Vagina (tissue), 2 donors: ENCODE measurements at places on chromosomes 13 and 19. TPM values are rescaled to one million over a fixed set of nuclear protein-coding genes. Genes with fewer than 3 reads are reported as not detected.
A peak's percentile ranks its signal among the peaks of the same experiment; 100 is the strongest.

DNA sequence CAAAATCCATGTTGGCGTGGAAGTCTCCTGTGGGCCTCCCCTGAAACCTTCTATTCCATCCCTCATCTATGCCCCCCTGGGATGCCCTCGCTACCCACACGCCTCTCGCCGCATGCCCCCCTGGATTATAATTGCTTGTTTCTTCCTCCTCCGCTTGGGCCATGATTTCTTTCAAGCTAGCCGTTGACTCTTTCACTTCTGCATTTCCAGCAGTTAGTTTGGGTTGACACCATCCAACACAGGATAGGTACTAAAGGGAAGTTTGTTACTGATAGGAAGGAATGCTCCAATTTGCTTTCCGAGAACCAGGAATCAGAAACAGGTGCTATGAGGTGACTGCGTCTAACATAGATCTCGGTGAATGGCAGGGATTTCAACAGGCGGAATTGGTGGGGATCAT, 7.7 kb upstream of the SLC25A15 start:
- no peak for DNase-seq

- DNase-seq = no peak
Observed at GRCh38 chr13:30851697-30852096, 54.4 kb upstream of the MEDAG start.

DNA sequence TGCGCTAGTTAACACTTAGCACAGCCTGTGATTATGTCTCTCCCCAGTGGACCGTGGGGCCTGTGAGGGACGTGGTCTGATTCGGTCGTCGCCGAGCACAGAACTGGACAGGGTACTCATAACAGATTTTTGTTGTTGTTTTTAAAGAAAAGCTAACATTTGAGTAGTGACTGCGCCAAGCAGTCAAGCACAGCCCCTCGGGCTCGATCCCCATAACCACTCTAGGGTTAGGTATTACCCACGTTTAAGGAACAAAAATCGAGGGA, 805 bp upstream of the PTOV1 start:
- DNase-seq = no peak

GRCh38 chr13:106561551-106562170, 6.3 kb downstream of the ARGLU1 start:
- DNase-seq = no peak

DNA sequence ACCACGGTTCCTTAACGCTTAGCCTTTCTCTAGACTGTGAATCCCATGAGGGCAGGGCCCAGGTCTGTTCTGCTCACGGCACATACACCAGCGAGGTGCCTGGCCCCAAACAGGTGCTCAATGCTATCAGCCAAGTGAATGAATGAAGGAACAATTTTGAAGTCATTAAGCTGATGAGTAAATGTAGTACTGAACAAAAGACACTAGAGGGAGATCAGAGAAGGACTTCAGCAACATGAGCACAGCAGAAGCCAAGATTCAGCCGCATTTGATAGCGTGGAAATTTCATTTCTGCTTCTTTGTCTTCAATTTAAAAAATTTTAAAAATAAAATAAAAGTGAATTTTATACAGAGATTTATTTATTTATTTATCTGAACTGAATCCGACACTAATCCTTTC, 20.1 kb upstream of the MYO16 start:
- DNase-seq = no peak

GRCh38 chr19:1475751-1476437, 3.1 kb downstream of the C19orf25 start:
- no peak for DNase-seq

DNA sequence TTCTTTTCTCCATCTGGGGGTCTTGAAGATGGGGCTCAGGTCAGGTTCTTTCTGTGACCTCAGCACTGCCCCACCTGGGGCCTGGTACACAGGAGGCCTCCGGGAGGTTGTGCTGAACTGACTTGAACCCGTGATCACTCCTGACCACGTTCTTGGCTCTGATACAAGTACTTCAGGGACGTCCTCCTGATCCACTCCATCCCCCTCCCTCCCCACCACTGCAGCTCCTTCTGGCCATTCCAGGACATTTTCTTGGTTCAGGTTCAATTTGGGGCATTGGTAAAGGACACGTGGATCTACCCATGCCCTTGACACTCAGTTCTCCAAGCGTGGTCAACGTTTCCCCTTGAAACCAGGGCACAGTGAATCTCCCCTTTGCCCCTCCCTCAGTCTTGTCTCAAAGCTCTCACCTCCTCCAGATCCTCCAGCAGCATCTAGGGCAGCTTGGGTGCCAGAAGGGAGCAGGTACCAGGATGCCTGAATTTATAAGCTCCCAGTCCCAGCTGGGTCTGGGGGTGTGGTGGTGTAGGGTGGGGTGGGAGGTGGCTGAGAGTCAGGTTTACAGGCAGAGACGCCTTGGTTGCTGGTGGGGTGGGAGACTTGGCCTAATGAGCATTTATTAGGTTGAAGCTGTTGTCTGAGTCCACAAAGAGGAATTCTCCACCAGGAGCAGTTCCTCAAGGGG, at the start of gene KLK15:
TSS of gene KLK15 (minus strand) at position 458 of the 685 bp plus-strand sequence. CDS start 2,082 bp downstream, outside the sequence.
- DNase-seq = no peak

DNA sequence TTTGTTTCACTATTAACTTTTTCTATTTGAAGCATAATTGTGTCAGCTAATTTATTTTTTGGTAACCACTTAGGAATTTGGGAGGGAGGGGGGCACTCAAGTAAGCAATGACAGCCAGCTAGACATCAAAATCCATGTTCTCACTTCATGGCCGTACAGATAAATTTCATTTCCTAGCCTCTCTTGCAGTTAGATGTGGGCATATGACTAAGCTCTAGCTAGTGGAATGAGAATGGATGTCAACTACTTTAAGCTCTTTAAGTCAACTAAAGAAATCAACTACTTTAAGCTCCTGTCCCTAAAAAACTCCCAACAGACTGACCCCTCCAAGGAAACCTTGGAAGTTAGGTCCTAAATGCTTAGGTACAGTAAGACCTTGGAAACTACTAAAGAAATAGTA, 92.0 kb downstream of the KCNRG start:
- no peak for DNase-seq

GRCh38 chr13:35712907-35713761, 236.6 kb upstream of the MAB21L1 start:
- no peak for DNase-seq

DNA sequence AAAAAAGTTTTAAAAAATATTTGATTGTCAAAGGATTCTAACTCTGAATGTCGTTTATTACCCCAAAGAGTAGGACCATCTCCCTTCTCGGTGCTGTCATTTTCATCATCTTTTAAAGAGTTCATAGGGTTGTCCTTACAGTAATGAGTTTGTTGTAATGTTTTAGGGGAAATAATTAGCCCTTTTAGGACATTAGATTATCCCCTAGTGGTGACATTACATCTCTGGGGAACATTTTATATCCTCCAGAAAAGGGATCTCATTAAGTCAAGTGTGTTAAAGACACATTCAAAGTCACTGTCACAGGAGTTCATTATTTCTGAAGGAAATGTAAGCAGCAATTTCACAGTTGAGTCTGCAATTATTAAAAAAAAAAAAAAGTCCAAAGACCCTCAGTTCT, 99.3 kb upstream of the GJB6 start:
- DNase-seq = no peak

DNA sequence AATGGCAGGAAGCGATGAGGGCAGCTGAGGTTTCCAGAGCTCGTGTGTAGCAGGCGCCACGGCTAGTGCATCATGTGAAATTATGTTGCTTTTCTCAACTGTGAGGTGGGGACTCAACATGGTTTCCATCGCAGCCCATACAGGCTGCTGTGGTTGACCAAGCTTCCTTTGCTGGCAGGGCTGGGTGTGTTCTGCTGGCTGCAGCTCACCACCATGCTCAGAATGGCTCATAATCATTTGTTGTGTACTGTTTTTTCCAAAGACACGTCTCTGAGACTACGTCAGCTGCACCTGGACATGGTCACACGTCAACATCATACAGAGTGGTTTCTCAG, 16.1 kb upstream of the RASA3 start:
- no peak for DNase-seq

DNA sequence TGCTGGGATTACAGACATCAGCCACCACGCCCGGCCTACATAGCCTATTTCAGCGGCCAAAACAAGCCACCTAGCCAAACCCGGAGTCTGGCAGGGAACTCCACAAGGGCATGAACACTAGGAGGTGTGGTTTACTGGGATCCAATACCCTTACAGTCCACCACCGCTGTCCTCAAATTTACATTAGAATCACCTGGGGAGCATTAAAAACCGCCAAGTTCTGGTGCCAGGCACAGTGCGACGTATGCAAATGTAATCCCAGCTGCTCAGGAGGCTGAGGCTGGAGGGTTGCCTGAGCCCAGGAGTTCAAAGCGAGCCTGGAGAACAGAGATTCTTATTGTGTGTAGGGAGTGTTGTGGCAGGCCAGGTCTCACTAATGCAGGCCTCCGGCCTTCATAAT, 4.2 kb upstream of the AP1M1 start:
- DNase-seq = no peak

GRCh38 chr13:35984287-35984686, 146.9 kb downstream of the DCLK1 start:
- DNase-seq = peak; percentile 11

DNA sequence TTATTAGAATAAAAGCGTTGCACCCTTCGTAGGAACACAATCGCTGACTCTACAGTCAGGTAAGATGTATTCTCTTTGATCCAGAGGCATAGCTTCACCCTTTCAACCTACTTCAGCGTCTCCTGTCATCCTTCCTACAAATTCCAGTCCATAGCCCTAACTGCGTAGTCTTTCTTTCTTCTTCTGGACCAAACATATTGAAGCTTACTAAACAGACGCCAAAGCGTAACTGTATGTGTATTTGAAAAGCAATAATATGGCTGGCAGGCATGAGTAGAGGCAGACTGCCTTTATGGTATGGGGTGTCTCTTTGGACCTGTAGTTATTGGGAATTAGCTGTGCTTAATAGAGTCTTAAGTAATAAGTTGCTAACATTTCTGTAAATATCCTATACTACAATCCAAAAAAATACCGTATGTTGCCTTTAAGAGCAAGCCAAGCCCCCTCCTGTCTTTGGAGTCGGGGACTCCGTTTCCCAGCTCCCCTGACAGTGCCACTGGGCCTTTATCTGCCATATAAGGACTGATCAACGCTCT, 392 bp upstream of the ZNF548 start:
- DNase-seq = no peak

DNA sequence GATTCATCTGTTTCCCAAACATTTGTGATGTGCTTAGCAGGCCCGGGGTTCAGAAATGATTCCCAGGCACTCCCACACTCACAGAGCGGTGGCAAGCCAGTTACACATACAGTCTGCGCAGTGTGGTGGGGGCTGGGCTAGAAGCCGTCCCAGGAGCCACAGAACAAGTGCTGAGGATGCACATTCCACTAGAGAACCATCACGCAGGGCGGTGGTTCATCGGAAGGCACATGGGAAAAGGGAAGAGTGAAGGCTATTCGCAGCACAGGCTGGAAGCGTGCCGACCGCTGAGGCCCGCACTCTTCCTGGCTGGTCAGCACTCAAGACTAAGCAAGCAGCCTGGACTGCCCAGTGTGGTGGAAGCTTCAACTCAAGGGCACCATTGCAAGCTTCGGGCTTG, 126.3 kb upstream of the SLC7A1 start:
- DNase-seq = no peak

GRCh38 chr19:954272-954671, 28.4 kb downstream of the ARID3A start:
- no peak for DNase-seq

DNA sequence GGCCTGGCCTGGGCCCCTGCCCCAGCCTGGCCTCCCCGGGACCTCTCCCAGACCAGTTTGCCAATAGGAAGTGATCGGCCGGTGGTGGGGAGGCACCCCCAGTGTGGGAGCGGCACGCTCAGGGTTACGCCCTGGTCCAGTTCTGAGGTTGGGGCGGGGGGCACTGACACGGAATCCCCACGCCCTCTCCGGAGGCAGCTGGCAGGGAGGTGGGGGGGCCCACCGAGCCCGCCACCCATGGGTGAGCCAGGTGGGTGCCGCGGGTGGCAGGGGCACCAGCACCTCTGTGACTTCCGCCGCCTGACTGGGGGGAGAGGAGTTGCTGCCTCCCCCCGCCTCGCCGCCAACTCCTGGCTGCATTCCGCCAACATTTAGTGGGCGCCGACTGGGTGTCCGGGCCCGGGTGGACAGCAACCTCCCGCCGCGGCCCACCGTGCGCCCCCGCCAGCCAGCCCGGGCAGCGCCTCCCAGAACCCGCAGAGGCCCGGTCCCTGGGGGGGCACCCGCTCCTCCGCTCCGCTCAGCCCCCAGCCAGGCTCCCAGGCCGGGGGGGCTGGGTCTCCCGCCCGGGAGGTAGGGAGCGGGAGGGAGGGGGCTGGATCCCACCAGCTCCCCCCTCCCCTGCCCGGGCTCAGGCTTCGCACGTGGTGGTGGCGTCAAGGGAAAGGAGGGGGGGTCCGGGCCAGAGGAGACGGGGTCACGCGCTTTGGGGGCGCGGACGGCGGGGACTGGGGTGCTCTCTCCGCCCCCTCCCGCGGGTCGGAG, 2.0 kb downstream of the ZBTB7A start:
- peak; percentile 89 for DNase-seq

- no peak for DNase-seq
Observed at GRCh38 chr13:91406619-91407018, 8.2 kb downstream of the GPC5 start.

DNA sequence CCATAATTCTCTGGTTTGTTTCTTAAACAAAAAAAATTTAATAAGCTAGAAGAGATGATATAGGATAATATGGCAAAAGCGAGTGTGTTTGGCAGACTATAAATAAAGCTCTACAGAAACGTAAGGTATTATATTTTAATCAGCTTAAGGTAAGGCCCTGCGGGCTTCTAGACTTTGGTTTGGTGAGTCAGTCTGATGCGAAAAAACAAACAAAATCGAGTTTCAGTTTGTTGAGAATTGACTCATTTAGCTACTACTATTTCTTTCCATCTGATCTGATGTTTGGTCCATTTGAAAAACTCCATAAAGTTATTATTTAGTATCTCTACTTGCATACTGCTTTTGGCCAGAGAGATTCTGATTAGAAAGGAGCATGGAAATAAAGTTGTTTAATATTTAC, 138.0 kb downstream of the MIPEP start:
- no peak for DNase-seq

GRCh38 chr19:4647676-4648644, 8.6 kb downstream of the TNFAIP8L1 start:
- DNase-seq = no peak

DNA sequence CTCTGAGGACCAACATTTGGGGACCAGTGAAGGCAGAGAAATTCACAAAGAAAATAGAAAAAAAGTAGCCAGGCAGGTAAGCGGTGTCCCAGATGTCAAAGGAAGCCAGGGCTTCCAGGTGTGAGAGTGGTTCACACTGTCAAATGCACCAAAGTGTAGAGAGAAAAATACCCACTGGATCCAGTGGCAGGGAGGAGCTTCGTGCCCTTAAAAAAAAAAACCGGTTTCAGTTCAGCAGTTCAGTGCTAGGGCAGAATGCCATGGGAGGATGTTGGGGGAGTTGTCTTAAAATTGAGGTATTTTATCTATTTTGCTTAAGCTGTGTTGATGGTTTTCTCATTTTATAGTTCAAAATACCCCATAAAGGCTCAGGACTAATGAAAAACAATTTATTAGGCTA, 47.8 kb upstream of the C1QTNF9 start:
- peak; percentile 40 for DNase-seq

GRCh38 chr13:60435762-60436374, 38.8 kb downstream of the TDRD3 start:
- no peak for DNase-seq

GRCh38 chr13:91468301-91468700, 69.9 kb downstream of the GPC5 start:
- DNase-seq = no peak

The RNF17 gene
- total RNA-seq = not detected

The CD33 gene
- 5.6 TPM for total RNA-seq

The PLIN4 gene
- 69.5 TPM for total RNA-seq

The XPO4 gene
- 17.7 TPM for total RNA-seq

The COL5A3 gene
- 13.3 TPM for total RNA-seq

The CLEC11A gene
- total RNA-seq = 25.0 TPM

The N4BP2L1 gene
- total RNA-seq = 19.2 TPM

The FOXA3 gene
- not detected for total RNA-seq

The KLHL1 gene
- not detected for total RNA-seq

The NDFIP2 gene
- 26.8 TPM for total RNA-seq

The KLK13 gene
- total RNA-seq = 31.2 TPM
